ENCODE measurements at places on chromosomes 2 and 18.
A peak's percentile ranks its signal among the peaks of the same experiment; 100 is the strongest.

DNA sequence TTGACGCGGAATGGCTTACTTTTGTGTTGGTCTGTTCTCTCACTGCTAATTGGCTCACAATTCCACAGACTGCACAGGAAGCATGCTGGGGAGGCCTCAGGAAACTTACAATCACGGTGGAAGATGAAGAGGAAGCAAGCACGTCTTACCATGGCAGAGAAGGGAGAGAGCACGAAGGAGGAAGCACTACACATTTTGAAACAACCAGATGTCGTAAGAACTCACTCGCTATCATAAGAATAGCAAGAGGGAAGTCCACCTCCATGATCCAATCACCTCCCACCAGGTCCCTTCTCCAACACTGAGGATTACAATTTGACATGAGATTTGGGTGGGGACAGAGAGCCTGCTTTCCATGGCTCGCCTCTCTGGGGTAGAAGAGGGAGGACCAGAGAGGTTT is 106.2 kb downstream of the KCNF1 start:
- DNase-seq = no peak

DNA sequence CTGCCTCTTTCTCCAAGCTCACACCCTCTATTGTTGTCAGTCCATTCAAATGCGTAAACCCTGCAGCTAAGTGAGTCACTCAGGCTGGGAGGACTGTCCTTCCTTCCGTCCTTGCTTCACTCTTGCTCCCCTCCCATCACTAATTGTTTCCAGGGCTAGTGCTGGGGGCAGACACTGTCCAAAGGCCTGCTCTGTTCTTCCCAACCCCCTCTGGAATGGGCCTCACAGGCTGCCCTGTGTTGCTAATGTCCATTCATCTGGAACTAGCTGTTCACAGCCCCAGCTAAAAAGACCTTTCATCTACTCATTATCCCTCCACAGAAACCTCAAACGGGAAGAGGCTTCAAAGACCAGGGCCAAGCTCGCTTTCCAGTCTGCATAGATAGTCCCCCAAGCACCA is 31.9 kb upstream of the NRP2 start:
- peak; percentile 53 for DNase-seq

GRCh38 chr2:205872716-205873115 is 190.4 kb downstream of the NRP2 start:
- no peak for DNase-seq

- DNase-seq = no peak
Observed at GRCh38 chr2:57698935-57699449, 347.6 kb upstream of the VRK2 start.

- DNase-seq = no peak
Observed at GRCh38 chr2:145957929-145958328, 1438.0 kb upstream of the ZEB2 start.

DNA sequence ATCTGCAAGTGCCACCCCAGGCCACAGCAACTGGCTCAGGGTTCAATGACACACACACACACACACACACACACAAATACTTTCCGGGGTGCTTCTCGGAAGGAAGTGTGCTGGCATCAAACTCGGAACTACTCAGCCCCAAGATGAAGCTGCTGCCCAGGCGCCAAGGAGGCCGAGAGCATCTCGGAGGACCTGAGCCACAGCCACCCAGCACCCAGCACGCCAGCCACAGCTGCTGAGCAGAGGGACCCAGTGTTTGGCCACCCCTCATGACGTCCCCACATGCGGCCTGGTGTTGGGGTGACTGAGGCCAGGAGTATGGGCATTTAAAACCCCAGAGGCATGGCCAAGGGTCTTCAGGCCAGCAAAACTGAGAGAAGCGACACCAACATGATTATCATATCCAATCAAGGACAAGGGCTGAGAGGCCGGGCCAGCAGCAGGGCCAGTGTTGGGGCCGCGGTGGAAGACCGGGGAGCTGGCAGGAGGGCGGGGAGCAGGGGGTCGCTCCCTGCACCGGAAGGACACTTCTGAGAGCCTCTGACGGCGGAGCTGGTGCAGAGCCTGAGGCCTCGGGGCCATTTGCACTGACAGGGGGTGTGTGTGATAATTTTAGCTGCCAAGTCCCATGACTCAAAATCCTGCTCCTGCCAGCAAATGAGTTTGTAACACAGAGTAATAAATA is 61.8 kb downstream of the BIN1 start:
- no peak for DNase-seq

DNA sequence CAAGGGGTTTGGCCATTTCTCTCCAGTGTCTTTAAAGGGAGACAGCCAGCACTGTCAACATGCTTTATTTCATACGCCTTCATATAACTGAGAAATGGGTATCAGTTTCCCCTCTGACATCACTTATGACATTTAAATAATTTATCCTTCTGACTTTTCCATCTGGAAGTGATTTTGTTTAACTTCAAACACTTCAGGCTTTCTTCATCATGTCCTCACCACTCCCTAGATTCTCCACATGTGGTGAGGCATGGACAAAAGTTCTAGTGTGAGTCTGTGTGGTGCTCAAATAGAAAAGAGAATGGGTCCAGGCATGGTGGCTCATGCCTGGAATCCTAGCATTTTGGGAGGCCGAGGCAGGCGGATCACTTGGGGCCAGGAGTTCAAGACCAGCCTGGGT is 158.6 kb downstream of the TXNL1 start:
- no peak for DNase-seq

DNA sequence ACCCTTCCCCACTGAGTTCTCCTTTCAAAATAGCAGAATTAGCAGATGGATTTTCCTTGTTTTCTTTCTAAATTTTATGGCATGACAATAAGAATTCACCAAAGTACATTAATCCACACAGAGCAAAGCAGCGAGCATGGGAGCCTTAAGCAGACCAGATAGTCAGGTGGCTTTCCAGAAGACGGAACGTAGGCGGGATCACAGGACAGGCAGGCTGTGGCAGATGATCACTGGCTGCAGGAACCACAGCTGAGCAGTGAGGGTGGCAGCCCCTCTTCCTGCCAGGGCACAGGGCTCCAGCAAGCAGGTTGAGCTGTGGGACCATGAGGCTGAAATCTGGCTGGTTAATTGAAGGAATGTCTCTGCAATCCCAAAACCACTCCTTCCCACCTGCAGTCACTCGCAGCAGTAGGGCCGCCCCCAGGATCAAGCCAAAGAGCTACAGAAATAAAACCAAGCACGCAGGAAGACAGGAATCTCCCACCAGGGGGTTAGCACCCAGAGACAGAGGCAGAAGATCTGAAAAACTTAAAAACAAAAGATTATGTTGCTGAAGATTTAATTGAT is 259.9 kb downstream of the EIPR1 start:
- no peak for DNase-seq

DNA sequence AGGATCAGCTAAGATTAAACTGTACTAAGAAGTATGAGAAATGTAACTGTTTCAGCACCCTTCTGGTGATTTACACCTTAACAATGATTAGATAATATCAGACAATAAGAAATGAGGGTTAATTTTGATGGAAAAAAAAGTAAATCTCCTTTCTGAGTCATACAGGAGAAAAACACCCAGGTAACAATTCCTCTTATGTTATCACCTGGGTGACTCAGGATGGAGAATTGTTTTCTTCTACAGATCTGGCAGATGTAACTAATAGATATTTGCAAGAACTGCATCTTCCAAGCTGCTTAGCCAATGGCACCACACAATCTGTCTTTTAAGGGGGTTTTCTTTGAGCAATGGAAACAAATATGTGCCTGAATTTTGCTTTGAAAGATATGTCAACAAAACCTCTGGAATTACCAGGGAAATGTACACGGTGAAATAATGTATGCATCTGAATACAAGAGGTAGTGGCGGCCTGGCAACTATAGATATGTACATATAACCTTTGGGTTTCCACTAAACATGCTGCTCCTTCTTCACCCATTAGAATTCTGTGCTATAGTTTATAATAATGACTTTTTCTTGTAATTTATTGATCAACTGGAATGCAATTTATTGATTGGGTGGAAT is 407.9 kb downstream of the CPS1 start:
- DNase-seq = no peak

DNA sequence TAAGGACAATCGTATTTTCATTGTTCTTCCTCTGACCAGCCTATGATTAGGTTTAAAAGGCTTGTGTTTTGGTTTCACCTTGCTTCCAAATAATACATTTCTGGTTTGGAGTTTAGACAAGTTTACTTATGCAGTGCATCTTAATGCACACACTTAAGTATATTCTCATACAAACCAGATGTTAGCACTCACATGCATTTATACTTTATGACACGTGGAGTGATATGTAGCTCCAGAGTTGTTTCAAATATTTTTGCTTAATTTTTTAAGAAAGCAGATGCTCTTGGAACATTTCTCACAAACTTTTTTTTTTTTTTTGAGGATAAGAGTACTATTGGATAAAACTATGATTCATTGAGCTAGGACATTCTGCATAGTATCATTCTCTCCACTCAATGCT is 109.9 kb downstream of the PDE1A start:
- no peak for DNase-seq

GRCh38 chr2:223475901-223476300 is 126.3 kb downstream of the SCG2 start:
- DNase-seq = no peak

GRCh38 chr2:233323851-233324250 is 16.2 kb downstream of the SAG start:
- DNase-seq = no peak

- no peak for DNase-seq
Observed at GRCh38 chr18:45940724-45941123, 26.4 kb downstream of the EPG5 start.

- DNase-seq = peak; percentile 33
Observed at GRCh38 chr2:17479875-17480274, 38.4 kb downstream of the RAD51AP2 start.

GRCh38 chr2:189674374-189675112 is at the start of gene ANKAR:
ANKAR (plus strand) TSS chr2:189674670; CDS start chr2:189676491, 1,821 bp downstream.
- DNase-seq = peak; percentile 81

DNA sequence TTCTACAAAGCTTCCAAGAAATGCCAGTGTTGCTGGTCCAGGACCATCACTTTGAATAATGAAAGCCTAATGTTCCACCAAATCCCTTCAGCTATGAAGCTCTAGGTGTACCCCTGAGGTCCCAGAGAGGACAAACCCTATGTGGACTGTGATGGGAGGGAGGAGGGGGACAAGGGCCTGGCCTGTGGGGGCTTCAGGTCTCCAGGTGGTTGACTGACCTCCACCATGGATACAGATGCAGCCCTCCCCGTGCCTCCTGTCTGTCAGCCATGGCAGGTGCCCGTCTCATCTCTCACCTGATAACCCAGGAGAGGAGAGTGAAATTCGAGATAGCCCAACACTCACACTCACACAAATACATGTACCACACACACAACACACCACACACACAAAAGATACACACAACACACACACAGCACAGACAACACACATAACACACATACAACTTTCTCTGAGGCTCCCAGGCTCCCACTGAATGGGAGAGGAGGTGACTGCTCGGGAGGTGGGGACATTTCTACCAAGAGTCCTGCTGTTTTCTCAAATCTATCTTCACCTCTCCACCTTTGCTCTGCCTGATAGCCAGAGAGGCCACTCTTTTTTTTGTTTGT is 12.8 kb upstream of the RHOB start:
- DNase-seq = no peak

DNA sequence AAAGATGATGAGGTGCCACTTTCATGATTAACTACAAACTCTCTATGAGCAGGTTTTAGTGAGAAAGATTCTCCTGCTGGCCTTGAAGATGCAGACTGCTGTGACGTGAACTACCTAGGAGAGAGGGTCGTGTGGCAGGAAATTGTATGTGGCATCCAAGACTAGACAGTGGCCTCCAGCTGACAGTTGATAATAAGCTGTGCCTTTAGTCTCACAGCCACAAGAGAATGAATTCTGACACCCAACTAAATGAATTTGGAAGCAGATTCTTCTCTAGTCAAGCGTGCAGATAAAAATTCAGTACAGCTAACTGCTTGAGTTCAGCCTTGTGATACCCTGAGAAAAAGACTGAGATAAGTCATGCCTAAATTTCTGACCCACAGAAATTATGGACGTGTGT is 169.0 kb upstream of the COL3A1 start:
- DNase-seq = no peak

GRCh38 chr2:66452214-66452613 is 17.3 kb downstream of the MEIS1 start:
- no peak for DNase-seq

All from brain microvascular endothelial cell (primary cell).